ENCODE measurements at places on chromosomes 7 and 10. TPM values are rescaled to one million over a fixed set of nuclear protein-coding genes. Genes with fewer than 3 reads are reported as not detected.

DNA sequence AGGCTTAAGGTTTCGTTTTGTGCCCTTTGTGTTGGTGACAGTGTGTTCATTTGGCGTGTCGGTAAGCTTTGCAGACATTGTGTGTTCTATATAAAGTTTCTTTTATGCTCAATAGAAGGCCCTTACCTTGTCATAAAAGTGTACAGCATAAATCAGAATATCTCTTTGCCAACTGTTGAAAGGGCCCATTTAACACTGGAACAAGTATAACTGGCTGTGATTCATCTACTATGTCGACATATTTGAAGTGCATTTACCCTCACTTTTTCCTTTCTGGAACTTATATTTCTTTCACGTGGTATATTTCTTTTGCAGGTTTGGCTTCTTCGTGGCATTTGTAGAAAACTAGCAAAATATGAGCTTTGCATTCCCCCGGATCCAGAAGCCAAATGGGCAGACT is 32.7 kb downstream of the EEPD1 start:
- no peaks in the 10 kb centered on the region for H3K36me3 ChIP-seq
- no peaks in the 10 kb centered on the region for H3K27me3 ChIP-seq
- H3K27ac ChIP-seq: no peak overlapping the region

- no peak overlapping the region for H3K27ac ChIP-seq
- H3K36me3 ChIP-seq: peaks cover 50% of the 10 kb centered on the region
- H3K27me3 ChIP-seq: no peaks in the 10 kb centered on the region
- no peak overlapping the region for H3K4me3 ChIP-seq
- H3K4me1 ChIP-seq: peaks cover 55% of the 10 kb centered on the region
These were observed 57.5 kb downstream of the MDFIC start for GRCh38 chr7:114979388-114979787.

GRCh38 chr10:13787015-13787421 is 200.3 kb downstream of the PRPF18 start:
- peaks cover 32% of the 10 kb centered on the region for H3K4me1 ChIP-seq
- no peaks in the 10 kb centered on the region for H3K36me3 ChIP-seq

- peak within 1 kb of the TSS; percentile 90 for H3K4me3 ChIP-seq
- peak within 1 kb of the TSS; percentile 87 for H3K27ac ChIP-seq
- H3K36me3 ChIP-seq: peaks cover 65% of the 10 kb centered on the region
These were observed at the start of gene NOLC1 for GRCh38 chr10:102151774-102152544. Gene NOLC1, plus strand, starts transcription at chr10:102152389. Its CDS starts 22 bp downstream, at chr10:102152411.

DNA sequence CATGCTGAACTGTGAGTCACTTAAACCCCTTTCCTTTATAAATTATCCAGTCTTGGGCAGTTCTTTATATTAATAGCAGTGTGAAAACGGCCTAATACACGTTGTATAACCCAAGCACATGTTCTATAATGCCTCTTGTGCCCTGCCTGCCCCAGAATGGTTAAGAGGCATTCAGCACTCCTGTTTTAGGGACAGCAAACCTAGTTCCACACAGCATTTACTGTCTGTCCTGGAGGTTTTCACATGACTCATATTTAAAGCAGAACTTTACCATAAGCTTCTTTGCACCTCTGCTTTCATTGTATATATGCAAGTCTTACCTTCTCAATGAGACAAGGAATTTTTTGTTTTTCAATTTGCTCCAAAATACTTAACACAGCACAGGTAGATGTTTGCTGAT is 144.8 kb downstream of the ICA1 start:
- H3K27me3 ChIP-seq: no peaks in the 10 kb centered on the region
- no peak overlapping the region for H3K27ac ChIP-seq
- no peak overlapping the region for H3K4me3 ChIP-seq
- H3K36me3 ChIP-seq: peaks cover 7% of the 10 kb centered on the region
- DNase-seq: no peak

DNA sequence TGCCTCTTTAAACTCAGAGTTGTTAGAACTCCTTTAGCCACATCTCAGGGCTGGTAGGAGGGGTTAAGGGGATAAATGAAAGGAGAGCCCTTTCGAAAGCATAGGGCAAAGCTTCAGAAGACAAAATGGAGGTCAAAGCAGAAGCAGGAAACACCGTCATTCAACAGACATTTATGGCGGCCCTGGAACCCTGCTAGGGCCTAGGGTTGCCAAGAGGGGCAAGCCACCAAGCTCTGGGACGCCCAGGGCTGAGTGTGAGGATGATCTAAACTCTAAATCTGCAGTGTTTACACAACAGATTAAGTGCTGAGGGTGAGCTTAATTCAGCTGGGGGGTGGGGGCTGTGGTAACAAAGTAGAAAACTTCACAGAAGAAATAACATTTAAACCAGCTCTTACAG is 79.0 kb upstream of the NFE2L3 start:
- H3K4me1 ChIP-seq: no peaks in the 10 kb centered on the region
- H3K27me3 ChIP-seq: peaks cover 36% of the 10 kb centered on the region
- DNase-seq: no peak
- H3K4me3 ChIP-seq: no peak overlapping the region

DNA sequence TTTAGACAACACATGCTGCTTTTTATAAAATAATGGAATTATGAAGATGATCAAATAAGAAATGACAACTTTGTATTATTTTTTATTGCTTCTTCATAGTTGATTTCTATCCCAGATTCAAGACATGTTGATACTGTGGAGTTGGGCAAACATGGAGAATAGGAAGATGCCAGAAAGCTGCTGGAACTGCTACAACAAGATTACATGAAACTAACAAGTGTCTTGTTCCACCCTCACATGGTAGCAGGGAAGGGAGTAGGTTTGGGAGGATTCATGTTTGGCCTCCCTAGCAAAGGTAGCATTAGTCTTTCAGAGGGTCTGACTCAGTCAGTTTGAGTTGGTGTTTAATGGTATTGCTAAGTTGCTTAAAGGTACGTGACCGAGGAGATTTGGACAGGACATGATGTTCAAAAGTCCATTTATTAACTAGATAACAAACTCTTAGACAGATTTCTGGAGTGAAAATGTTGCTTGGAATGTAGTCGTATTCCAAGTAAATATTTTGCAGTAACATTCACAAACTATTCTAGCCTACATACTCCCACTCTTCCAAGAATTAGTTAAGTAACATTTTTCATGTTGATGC is 33.1 kb downstream of the PRR15 start:
- DNase-seq: no peak
- no peak overlapping the region for H3K4me3 ChIP-seq
- no peaks in the 10 kb centered on the region for H3K36me3 ChIP-seq
- no peak overlapping the region for H3K27ac ChIP-seq

DNA sequence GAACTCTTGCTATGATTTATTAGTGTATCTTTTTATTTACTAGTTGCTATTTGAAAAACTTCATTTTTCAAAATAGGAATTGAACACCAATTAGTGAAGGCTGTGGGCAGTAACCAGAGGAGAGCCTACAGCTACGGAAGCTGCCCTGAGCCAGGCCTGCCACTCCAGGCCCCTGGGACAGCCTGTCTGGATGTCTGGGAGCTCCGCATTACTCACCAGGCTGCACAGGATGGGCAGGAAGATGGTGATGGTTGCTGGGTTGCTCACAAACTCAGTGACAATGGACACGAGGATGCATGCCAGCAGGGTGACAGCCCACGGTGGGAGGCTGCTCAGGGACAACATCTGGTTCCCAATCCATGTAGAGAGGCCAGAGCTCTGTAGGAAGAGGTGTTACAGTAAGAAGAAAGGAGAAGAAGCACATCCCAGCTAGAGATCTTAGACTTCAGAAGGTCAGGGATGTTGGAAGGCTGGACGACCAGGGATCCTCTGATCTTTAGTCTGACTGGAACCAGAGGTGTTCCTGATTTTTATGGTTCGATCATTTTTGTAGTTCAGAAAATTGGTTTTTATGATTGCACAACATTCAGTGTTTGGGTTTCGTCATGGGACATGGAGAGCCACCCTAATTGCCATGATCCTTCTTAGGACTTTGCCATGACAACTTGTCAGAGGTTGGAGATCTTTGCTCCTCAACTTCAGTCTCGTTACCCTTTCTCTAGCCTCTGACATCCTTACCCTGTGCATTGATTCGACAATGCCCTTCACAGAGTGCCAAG is 23.2 kb downstream of the STMP1 start:
- no peak overlapping the region for H3K27ac ChIP-seq
- DNase-seq: no peak
- peaks cover 1% of the 10 kb centered on the region for H3K27me3 ChIP-seq
- peaks cover 12% of the 10 kb centered on the region for H3K4me1 ChIP-seq
- H3K4me3 ChIP-seq: no peak overlapping the region

- no peak overlapping the region for H3K4me3 ChIP-seq
- no peak overlapping the region for H3K27ac ChIP-seq
- peaks cover 29% of the 10 kb centered on the region for H3K36me3 ChIP-seq
- H3K27me3 ChIP-seq: no peaks in the 10 kb centered on the region
These were observed 294.7 kb upstream of the AOAH start for GRCh38 chr7:37018954-37019353.

DNA sequence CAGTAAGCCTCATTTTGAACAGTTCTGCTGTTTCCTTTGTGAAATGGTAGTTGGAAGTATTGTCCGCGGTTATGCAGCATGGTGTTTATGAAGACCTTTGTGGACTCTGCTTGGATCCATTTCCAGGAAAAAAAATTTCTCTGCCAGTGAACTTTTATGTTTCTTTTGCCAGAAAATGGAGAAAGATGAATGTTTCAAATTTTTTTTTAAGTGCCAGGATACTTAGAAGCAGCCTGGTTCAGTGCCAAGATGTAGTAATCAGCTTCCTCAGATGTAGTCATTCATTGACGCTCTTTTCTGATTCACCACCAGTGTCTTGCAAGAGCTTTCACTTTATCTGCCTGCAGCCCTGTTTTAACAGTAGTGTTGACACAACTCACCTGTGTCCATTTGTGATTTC is 258.2 kb downstream of the SDK1 start:
- DNase-seq: no peak
- H3K4me3 ChIP-seq: no peak overlapping the region
- no peak overlapping the region for H3K27ac ChIP-seq
- peaks cover 6% of the 10 kb centered on the region for H3K27me3 ChIP-seq

GRCh38 chr10:86763404-86763803 is 7.0 kb downstream of the BMPR1A start:
- no peak overlapping the region for H3K4me3 ChIP-seq
- H3K27ac ChIP-seq: no peak overlapping the region
- H3K27me3 ChIP-seq: peaks cover 9% of the 10 kb centered on the region
- DNase-seq: no peak
- H3K36me3 ChIP-seq: peaks cover under 1% of the 10 kb centered on the region

- DNase-seq: no peak
- no peaks in the 10 kb centered on the region for H3K4me1 ChIP-seq
- no peaks in the 10 kb centered on the region for H3K36me3 ChIP-seq
- no peak overlapping the region for H3K4me3 ChIP-seq
These were observed 138.9 kb downstream of the VTI1A start for GRCh38 chr10:112585960-112586359.

DNA sequence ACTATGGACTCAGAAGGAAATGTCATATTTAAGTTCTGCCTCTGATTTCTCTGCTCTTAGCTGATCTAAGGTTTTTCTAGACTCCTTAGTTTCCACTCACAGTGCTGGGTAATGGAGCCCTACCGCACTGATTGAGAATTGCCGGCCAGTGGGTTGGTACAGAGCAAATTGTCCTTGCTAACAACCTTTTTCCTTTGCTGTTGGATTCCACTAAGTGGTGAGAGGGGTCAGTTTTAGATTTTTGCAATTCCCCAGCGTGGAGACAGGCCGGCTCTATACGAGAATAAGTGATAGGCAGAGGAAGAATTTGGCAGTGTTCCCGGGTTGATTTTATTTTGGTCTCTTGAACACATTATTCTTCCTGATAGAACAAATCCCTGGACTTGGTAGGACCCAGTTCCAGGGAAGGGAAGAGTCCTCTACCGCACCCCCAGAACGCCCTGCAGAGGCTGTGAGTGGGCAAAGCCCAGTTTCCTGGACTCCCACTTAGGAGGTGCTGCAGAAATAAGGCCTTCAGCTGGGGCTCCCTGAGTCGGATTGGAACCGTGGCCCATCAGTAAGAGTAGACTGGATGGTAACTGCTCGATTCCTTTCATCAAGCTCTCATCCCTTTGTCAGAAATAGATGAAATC is 3.0 kb upstream of the NRP1 start:
- H3K4me1 ChIP-seq: peaks cover 26% of the 10 kb centered on the region
- DNase-seq: no peak
- H3K4me3 ChIP-seq: no peak overlapping the region

- no peak overlapping the region for H3K27ac ChIP-seq
- no peaks in the 10 kb centered on the region for H3K36me3 ChIP-seq
- H3K27me3 ChIP-seq: peaks cover 16% of the 10 kb centered on the region
- no peak overlapping the region for H3K4me3 ChIP-seq
- DNase-seq: no peak
These were observed 70.5 kb downstream of the ZNF503 start for GRCh38 chr10:75331081-75331480.

DNA sequence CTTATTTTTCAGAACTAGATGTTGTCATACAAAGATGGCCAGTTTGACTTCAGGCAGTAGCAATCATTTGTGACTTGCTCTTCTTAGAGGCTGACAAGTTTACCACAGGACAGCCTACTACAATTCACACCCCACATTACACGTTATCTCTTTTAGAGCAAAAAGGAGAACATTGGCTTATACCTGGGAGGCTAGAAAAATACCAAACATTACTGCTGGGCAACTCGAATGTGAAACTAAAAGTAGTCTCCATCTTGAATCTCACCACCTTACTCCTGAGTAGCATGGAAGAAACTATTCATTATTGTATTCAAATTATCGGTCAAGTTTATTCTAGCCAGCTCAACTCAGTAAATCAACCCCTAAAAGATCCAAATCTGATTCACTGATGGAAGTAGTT is 90.7 kb upstream of the TMEM26 start:
- H3K4me3 ChIP-seq: no peak overlapping the region
- no peak overlapping the region for H3K27ac ChIP-seq
- H3K36me3 ChIP-seq: no peaks in the 10 kb centered on the region
- DNase-seq: no peak
- H3K4me1 ChIP-seq: no peaks in the 10 kb centered on the region

DNA sequence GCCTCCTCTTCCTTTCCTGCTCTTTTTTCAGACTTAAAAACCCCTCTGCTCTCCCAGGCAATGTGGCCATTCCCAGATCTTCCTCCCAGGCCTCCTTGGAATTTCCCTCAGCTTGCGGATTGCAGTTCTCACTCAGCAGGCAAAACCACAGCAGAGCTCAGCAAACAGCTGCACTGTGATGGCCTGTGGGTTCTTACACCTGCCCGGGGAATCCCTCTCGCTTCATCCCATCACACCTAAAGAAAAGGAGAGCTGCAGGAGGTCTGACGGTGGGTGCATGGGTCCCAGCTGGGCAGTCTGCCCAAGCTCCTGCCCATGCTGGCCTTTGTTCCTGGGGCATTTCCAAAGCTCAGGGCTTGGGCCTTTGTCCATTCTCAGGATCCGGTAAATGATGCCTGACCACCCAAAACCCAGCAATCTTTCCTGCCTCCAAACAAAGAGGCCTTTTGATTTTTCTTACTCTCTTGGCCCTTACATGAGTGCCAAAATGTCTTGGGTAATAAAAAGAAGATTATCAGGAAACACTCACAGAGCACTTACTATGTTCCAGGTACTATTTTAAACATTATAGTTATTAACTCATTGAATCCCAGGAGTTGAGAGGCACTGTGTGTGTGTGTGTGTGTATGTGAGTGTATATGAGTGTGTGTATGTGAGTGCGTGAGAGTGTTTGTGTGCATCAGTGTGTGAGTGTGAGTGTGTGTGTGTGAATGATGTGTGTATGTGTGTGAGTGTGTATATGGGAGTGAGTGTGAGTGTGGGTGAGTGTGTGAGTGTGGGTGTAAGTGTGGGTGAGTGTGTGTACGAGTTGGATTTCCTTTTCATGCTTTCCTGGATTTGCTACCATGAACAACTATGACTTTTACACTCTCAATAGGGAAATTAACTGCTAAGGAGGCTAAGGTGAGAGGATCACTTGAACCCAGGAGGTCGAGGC is 64.5 kb upstream of the PODXL start:
- H3K36me3 ChIP-seq: no peaks in the 10 kb centered on the region
- H3K4me3 ChIP-seq: no peak overlapping the region
- H3K27me3 ChIP-seq: peaks cover 6% of the 10 kb centered on the region
- no peaks in the 10 kb centered on the region for H3K4me1 ChIP-seq
- no peak overlapping the region for H3K27ac ChIP-seq
- no peak for DNase-seq

The SPDYE9 gene
- total RNA-seq: not detected

The PNLIPRP2 gene
- total RNA-seq: not detected

The OPN1SW gene
- not detected for total RNA-seq

Data from activated CD4-positive, alpha-beta memory T cell treated with anti-CD3 and anti-CD28 coated beads, Interleukin-2, amount 10 ng/mL, durations not matched to agents 7 days and 5 days (primary cell).